ENCODE measurements at places on chromosomes 7 and 10. TPM values are rescaled to one million over a fixed set of nuclear protein-coding genes. Genes with fewer than 3 reads are reported as not detected.

GRCh38 chr10:71066600-71066999 lies 145.8 kb upstream of the UNC5B start:
- no peak for DNase-seq

GRCh38 chr10:59177836-59178235 lies 1.4 kb downstream of the PHYHIPL start:
- DNase-seq: no peak

- DNase-seq: no peak
Measured at GRCh38 chr7:50957431-50957830, 174.7 kb upstream of the GRB10 start.

GRID1 gene
- total RNA-seq: 3.2 TPM

GIMAP7 gene
- total RNA-seq: 5.8 TPM

NHLRC2 gene
- 117 TPM for total RNA-seq

All from omental fat pad (tissue), 4 donors.